ENCODE measurements at places on chromosomes 7 and 10.

DNA sequence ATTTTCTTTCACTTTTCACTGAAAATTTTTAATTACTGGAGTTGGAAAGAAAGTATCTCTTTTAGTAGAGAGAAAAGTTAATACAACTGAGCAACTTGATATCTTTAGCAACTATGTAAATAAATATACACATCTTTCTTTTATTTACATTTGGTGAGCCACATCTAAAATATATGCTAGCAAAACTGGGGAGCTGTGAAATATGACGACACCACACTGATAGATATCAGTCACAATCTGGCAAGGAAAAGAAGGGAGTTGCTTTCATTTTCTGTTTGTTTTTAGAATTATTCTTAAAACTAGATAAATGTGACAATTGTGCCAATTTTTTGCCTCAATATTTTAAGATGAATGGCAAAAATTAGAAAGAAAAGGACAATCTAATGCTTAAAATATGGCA lies 2.7 kb upstream of the ZNF804B start:
- no peak for DNase-seq

- no peak for DNase-seq
These were observed 116.6 kb upstream of the ADCY1 start for GRCh38 chr7:45457591-45457990.

- DNase-seq, result no peak
These were observed 133.7 kb upstream of the RSU1 start for GRCh38 chr10:16950656-16951601.

GRCh38 chr7:6026820-6027311 lies 4.3 kb upstream of the ANKRD61 start:
- no peak for DNase-seq

DNA sequence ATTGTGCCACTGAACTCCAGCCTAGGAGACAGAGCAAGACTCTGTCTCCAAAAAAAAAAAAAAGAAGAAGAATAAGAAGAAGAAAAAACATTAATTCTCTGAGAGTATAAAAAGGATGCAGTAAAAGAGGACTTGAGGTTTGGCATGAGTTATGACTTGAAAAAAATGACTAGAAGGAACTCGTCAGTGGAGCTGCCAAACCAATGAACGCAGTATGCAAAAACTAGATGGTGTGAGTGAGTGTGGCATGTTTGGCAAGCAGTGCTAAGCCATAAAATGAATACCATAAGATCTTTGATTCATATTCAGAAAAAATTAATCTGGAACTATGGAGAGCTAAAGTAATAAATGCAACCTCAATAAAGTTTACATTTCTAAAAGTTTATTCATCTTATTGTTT lies 68.6 kb upstream of the MEOX2 start:
- DNase-seq, result peak; percentile 35

- DNase-seq, result no peak
These were observed 839.1 kb upstream of the SORCS1 start for GRCh38 chr10:108003576-108003975.

DNA sequence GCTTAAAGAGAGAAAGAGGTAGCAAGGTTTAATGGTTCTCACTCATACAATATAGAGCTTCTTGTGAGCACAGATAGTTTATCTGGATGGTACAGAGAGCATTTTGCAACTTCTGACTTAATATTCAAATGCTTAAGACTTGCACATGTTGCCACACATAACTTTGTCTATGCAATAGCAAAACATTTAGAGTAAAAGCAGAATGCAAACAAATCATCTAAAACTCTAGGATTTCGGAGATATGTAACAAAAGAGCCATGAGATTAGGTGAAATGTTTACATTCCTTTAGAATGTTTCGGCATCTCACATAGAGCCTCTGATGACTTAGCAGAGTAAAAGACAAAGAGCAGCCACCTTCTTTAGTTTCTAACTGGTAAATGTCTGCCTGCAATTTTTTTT lies 717.1 kb upstream of the LRRN3 start:
- DNase-seq, result no peak

DNA sequence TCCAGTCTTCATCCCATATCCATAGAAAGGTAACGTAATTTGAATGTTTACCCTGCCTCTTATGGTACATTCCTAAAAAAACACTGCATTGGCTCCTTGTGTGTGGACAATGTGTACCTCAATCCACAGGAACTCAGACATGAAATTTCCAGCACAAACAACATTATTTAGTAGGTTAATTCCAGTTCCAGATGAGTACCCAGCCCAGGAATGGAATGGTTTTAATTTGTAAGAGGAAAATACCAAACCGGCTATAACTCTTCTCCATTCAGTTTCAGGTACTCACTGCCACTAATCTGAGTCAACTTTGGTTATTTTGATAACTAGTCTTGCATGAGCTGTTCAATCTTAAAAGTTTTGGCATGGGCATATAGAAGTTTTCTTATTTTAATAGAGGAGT lies 39.0 kb downstream of the TFPI2 start:
- DNase-seq, result no peak

DNA sequence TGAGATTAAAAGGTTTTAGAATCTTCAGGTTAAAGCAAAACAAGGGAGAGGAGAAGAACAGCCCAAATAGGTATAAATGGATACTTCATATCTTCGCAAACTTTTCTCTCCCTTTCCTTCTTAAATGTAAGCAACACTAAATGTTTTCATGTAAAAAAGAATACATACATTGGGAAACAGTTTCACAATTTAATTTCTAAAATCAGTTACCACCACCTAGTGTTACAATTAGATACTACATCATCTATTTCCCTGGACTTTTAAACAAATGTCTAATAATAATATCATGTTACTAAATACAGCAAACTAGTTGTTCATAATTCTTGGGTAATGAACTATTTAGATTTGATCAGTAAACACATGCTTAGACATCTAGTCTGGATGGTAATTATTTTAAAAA lies 35.8 kb downstream of the MINDY3 start:
- no peak for DNase-seq

DNA sequence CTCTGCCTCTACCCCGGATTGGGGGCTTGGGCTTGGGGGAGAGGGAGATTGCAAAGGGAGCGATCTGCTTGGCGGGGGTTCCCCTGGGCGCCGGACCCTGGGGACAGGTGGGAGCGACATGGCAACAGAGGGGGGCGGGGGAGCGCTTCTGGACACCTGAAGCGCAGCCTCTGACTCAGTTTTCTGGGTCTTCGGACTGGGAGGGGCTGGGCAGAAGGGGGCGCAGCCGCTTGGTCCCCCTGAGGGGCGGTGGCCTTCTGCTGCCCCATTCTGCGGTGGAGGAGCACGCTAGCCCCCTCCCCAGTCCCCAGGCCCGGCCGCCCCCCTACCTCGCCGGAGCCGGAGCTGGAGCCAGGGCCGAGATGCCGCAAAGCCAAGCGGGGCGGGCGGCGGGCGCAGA lies 380 bp downstream of the NAT16 start:
- no peak for DNase-seq

GRCh38 chr10:4586776-4587175 lies 239.2 kb upstream of the AKR1E2 start:
- no peak for DNase-seq

GRCh38 chr7:86863452-86863851 lies 196.0 kb downstream of the ELAPOR2 start:
- no peak for DNase-seq

- no peak for DNase-seq
These were observed 141.0 kb downstream of the PLXNA4 start for GRCh38 chr7:132435016-132435990.

GRCh38 chr10:122244001-122244975 lies 26.8 kb upstream of the BTBD16 start:
- no peak for DNase-seq

DNA sequence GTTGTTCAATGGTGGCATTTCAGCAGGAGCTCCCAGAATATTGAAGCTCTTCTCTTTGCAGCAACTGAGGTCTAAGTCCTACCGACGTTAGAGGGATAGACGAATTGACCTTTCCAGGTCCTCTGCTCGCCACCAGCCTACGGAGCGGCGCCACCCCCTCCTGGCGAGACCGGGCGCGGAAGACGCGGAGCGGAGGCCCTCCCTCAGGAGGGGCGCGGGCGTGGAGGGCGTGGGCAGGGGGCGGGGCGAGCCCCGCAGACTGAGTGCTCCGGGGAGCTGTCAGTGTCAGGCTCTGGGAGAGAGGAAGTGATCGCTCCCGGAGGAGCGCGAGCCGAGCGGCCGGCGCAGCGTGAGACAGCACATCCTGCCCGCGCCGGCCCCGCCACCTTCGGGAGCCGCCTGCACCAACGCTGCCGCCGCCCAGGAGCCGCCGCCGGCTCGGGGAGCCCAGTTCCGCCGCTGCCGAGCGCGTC lies at the start of gene DYNC1I1:
TSS of gene DYNC1I1 (plus strand) at position 257 of the 473 bp plus-strand sequence. CDS start 32,176 bp downstream, outside the sequence.
- no peak for DNase-seq

GRCh38 chr7:8147760-8148463 lies 114.1 kb downstream of the ICA1 start:
- no peak for DNase-seq

- DNase-seq, result no peak
These were observed 70.8 kb downstream of the CUL2 start for GRCh38 chr10:35019041-35020024.

DNA sequence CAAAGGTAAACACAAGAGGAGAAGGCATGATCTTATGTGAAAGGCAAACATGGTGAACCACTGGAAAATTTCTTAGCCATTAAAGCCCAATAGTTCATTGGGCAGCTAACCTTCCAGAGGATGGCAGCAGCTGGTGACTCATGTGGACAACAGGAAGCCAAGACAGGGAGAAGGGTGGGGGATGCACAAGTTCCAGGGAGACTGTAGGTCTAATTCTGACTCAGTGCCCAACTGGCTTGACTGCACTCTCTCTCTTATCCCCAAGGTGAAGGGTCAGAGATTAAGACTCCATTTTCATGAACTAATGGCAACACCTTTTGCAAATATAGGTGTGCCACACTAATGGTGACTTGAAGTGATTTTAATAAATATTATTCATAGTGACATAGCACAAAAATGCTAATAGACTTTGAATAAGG lies 47.9 kb upstream of the SLC35B4 start:
- DNase-seq, result no peak

GRCh38 chr10:132436861-132437410 lies 39.9 kb downstream of the PWWP2B start:
- no peak for DNase-seq

GRCh38 chr10:19882621-19883020 lies 66.4 kb downstream of the PLXDC2 start:
- no peak for DNase-seq

GRCh38 chr7:46660402-46660980 lies 739.4 kb upstream of the IGFBP3 start:
- DNase-seq, result no peak

- no peak for DNase-seq
These were observed 168.4 kb downstream of the SORCS3 start for GRCh38 chr10:104809288-104810090.

DNA sequence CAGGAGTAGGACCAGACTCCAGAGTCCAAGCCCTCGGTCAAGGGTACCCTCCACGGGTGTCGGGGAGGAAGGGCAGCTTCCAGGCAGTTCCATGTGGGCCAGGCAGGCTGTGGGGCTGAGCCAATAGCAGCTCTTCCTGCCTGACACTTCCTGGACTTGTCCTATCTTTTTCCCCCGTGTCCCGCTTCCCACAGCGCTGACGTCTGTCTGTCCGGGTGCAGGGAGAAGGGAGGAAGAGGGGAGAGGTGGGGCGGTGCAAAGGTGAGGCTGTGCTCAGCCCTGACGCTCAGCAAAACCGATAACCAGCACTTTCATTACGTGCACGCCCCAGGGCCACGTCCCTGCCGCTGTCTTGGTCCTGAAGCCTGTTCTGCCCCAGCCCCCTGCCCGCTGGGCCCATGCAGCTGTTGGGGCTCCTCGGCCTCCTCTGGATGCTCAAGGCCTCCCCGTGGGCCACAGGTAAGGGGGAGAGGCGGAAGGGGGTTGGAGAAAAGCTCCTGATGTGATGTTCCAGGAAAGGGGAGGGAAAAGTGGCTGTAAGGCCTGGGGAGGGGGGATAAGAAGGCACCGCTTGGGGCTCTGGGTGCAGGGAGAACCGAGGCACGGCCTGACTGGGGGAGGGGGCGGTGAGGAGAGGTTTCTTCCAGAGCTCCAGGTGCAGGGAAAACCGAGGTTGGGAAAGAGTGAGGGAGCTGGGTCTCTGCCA lies at the start of gene MUC3A:
TSS of gene MUC3A (plus strand) at position 308 of the 706 bp plus-strand sequence. CDS start at position 399, 91 bp downstream.
- no peak for DNase-seq

DNA sequence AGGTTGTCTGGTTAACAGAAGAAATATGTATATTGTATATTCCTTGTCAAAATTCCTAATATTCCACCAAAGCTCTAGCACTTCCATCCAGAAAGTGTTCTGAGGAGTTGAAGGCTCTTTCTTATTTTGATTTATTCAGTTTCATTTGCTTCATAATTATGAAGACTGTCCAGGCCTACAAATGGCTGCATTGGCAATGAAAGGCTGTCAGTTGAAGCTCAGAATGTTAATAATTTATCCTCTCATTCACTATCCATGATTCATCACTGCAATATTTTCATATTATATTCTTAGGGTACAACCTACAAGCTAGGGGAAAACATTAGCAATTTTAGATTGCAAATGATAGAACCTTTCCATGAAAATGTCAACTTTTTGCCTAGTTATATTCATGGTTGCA lies 57.3 kb downstream of the ARID5B start:
- DNase-seq, result no peak

DNA sequence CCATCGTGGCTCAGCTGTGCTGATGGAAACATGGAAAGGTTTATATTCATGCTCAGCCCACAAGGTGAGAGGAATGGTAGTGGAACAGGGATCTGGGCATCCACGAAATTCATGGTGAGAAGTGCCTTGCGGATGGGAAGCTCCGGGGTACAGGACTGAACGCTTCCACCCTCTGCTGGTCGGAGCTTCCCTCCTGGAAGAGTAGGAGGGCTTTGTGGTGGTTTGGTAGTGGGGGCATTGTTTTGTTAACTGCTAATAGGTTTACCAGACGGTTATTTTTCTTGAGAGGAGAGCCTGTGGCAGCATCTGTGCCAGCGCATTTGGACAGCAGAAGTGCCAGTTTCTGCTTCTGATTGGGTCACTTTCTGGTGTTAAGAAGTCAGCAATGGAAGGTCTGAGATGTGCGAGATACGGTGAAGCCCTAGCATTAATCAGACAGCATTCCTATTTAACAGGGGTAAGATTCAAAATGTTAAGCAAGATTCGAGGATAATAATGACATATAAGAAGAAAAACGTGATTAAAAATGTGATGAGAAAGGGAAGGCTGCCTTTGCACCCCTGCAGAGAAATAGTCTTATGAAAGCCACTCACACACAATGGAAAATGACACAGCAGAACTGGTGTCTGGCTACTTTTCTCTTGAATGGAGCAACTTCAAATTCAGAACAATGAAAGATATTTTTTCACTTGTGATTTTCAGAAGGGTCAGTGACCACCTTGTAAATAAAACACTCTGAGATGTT lies 17.7 kb downstream of the ABCA13 start:
- no peak for DNase-seq

GRCh38 chr10:17984056-17984455 lies 32.3 kb downstream of the SLC39A12 start:
- no peak for DNase-seq

GRCh38 chr7:74403521-74404387 lies 50.0 kb upstream of the GTF2IRD1 start:
- DNase-seq, result no peak

GRCh38 chr10:99358101-99358500 lies 28.9 kb downstream of the CNNM1 start:
- DNase-seq, result no peak
